ENCODE measurements at places on chromosomes 2 and 18.

GRCh38 chr2:78982638-78983330 lies 42.7 kb upstream of the REG3G start:
- DNase-seq: no peak

GRCh38 chr2:120432293-120432975 lies 86.5 kb downstream of the INHBB start:
- no peak for DNase-seq

- DNase-seq: no peak
Observed at GRCh38 chr2:152657043-152657442, 60.2 kb downstream of the PRPF40A start.

DNA sequence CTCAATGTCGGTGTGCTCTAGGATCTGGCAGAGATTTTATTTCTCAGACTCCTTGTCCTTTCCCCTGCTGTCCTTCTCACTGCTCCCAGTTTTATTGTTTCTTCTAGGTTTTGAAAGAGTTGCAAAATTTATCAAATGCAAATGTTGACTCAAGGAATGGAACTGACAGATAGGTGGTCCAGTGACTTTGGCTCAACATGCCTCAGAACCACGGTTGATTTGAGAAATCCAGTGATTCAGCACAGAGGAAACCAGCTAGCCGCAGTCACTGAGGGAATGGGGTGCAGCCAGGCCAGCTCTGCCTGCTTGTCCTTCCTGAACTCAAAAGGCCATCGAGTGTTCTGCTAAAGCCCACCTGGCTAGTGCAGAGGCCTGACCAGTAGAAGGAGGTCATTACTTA lies 125.7 kb upstream of the LYPD6 start:
- no peak for DNase-seq

DNA sequence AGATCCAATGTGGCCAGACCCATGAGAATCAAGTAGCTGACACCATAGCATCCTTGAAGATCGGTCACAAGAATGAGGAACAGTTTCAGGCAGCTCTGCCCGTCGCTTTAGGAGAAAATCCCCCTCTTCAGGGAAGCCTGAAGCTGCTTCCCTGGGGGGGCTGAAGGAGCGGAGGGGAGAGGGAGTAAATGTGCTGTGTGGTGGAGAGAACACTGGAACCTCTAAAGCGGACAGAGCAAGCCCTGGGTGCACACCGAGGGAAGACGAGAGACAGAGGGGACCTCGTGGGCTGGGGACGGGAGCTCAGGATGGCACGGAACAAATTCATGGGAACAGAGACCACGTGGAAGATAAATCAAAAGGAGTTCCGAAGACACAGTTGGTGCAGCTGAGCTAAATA lies 154.3 kb downstream of the NDUFA10 start:
- DNase-seq: no peak

GRCh38 chr18:3902676-3903075 lies 452.7 kb downstream of the TGIF1 start:
- no peak for DNase-seq

- DNase-seq: no peak
Observed at GRCh38 chr18:34817636-34818035, 107.5 kb downstream of the DTNA start.

DNA sequence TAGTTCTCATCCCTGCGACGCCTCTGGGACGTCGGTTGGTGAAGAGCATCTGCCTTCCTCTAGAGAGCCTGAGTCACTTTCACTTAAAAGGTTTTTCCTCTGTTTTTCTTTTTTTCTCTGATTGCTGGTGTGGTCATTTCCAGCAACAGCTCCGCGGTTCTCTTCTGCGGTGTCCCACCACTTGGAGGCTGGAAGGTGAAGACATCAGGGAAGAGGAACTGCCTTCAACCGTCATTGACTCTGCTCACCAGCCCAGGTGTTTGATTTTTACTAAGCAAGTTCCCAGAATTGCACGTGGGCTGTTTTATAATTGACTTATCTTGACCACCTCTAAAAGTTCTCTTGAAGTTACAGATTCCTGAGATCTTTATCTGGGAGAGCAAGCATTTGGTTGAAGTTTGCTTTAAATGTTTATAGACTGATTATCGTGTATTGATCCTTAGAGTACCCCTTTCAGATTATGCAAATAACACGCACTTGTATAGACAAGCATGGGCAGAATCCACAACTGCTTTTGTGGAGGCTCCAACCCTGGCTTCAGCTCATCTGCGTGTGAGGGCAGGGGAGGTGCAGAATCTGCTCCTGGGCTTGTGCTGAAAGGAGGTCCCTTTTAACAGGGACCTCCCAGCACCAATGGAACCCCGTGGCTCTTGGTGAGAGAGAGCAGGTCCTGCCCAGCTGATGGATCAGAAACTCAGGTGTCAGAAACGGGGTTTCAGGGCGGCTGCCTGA lies 3.5 kb downstream of the CTDP1 start:
- DNase-seq: no peak

- no peak for DNase-seq
Observed at GRCh38 chr2:42359965-42360483, 993 bp downstream of the COX7A2L start.

DNA sequence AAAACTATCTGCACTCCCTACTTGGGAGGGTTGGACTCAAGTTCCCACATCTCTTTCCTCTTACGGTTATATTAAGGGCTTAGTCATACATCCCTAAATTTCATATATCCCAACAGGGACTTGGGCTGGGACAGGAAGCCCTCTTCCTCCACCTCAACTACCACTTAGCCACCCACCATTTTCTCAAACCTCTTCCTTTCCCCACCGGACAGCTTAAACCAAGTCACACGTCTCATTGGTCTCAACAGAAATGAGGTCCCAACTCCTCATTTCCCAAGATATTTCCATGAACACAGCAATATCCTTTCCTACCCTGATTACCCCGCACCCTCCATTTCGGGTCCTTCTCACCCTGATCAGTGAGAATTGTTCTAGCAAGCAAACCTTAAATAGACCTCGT lies 736 bp downstream of the ZSCAN30 start:
- DNase-seq: no peak

DNA sequence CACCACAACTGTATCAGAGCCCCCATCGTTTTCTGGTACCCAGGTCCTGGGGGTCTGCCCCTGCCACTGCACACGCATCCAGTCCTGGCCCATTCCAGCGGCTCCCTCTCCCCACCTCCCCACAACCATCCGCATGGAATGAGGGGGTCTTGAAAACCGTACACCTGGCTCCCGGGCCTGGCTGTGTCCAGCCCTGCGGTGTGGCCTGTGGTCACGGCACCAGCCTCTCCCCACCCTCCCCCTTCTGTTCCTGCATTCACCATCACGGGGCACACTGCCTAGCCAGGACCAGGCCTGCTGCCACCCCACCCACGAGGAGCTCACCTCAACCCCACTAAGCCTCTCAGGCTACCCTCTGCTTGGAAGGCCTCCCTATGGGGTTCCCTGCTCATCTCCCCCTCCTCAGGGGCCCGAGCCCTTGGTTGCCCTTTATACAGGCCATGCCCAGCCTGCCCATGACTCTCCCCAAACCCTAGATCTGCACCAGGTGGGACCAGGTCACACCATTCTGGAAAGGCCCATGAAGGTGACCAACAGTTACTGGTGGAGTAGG lies 11.4 kb downstream of the GPR35 start:
- DNase-seq: no peak

DNA sequence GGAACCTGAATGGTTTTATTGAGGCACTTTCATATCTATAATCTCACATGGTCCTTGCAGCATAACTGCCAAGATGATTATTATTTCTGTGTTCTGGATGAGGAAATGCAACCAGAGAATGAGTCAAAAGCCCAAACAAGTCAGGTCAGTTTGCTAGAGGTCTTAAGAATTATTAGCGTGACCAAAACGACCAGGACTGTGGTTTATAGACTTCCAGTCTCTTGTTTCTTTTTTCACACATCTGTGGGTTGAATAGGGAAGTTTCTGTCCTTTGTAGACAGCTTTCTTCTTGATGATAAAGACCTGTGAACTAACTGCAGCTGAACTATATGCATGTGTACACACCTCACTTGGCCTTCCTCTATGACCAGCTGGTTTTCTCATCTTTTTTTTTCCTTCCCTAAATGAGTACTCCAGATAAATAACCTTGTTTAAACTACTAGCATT lies 13.9 kb downstream of the ADAM23 start:
- no peak for DNase-seq

- DNase-seq: no peak
Observed at GRCh38 chr2:148704247-148704646, 59.7 kb downstream of the EPC2 start.

GRCh38 chr18:32040936-32041335 lies 22.3 kb downstream of the RNF125 start:
- no peak for DNase-seq

GRCh38 chr2:216838151-216838550 lies 21.7 kb downstream of the TNP1 start:
- DNase-seq: no peak

All from activated T-helper 1 cell treated with anti-CD3 and anti-CD28 coated beads, Interleukin-2, amount 50 U/mL, for 16 hours (primary cell).